ENCODE measurements at places on chromosomes 11 and 22.

DNA sequence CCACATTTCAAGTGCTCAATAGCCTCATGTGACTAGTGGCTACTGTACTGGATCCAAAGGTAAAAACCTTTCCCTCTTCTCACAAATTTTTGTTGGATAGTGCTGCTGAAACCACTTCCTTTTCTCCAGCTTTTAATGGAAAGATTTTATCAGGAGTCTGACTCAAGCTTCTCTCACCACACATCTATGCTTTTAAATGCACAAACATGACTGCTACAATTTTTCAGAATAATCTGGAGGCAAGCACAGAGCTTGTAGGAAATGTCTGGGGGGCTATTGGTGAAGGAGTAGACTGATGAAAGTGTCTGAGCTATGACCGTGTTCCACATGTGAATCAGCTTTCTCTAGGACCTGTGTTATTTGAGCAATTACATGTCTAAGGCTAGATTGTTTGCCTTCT, 101.1 kb upstream of the FAT3 start:
- no peak for DNase-seq

- DNase-seq = no peak
Measured at GRCh38 chr11:79670882-79671281, 230.1 kb upstream of the TENM4 start.

DNA sequence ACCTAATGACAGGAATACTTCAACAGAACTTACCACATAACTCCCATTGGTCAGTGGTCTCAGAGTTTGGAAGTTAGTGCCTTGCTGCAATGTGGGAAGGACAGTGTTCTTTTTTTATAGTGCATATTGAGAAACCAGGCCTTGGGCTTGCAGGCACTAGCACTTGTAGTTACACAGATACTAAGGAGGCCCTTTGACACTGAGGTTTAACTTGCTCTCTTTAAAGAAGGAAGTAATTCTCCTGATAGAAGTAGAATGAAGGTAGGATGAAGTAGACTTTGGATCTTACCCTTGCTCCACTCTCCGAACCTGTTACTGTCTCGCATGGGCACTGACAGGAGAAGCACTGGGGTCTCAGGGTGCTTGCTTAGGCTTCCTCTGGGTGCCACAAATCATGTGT, 31.0 kb upstream of the ST14 start:
- DNase-seq = no peak

DNA sequence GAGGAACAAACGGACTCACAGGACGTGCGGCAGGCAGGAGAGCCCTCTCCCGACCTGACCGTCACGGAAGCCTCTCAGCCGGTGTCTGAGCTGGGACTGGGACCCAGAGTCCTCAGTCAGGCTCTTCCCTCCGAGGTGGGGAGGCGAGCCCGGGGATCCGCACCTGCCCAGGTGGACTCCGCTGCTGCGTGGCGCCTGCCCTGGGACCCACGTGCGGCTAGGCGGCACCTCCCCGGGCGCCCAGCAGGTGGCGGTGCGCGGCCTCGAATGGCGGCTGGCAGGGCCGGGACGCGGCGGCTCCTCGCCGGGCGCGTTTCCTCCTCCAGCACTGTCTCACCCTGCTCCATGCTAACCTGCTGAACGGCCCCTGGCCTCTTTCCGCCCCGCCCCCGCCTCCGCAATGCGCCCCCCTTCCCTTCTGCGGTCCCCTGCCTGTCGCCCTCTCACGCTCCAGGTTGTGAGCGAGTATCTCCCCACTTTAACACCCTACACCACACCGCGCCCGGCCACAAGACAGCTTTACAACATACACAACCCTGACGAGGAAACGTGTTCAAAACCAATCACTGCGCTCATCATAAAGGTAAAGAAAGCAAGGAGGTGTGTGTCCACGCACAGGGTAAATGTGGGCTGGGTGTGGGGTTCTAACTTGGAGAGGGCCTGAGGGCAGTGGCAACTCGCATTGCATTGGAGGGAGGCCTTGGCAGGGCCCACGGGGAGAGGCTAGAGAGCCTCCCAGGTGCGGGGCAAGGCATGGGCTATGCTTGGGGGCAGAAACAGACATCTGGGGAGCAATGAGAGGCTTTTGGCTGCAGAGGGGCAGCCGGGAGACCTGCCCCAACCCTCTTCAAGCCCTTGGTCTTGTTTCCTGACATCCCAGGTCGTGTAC, 25.9 kb upstream of the ATXN10 start:
- DNase-seq = no peak

GRCh38 chr11:58562375-58562800, 13.3 kb downstream of the LPXN start:
- no peak for DNase-seq

GRCh38 chr22:25546242-25546641, 18.2 kb upstream of the GRK3 start:
- DNase-seq = no peak

GRCh38 chr11:28835317-28835716, 727.1 kb downstream of the METTL15 start:
- no peak for DNase-seq

- no peak for DNase-seq
Measured at GRCh38 chr11:19332476-19332875, 91.7 kb upstream of the E2F8 start.

DNA sequence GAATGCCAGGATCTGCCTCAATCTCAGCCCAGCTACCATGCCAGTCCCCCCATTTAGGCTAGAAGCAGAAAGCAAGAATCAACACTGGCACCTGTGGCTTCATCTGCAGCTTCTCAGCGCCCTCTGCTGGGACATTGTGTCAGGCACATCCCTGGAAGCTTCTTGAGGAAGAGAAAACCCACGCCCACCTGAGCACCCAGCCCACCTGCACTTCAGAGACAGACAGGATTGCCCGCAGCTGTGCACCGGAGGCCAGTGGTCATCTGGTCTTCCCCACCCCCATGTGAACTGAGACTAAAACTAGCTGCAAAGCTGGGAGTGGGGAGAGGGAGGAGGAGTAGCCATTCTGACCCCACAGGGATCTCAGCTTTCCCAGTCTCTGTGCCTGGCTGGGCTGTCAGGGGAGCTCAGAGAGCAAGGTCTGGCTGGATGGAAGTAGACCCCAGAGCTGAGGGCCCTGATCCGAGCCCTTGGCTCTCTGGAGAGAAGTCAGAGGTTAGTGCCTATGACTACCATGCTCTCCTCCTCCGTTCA, 66.8 kb downstream of the FEZ1 start:
- peak; percentile 21 for DNase-seq

DNA sequence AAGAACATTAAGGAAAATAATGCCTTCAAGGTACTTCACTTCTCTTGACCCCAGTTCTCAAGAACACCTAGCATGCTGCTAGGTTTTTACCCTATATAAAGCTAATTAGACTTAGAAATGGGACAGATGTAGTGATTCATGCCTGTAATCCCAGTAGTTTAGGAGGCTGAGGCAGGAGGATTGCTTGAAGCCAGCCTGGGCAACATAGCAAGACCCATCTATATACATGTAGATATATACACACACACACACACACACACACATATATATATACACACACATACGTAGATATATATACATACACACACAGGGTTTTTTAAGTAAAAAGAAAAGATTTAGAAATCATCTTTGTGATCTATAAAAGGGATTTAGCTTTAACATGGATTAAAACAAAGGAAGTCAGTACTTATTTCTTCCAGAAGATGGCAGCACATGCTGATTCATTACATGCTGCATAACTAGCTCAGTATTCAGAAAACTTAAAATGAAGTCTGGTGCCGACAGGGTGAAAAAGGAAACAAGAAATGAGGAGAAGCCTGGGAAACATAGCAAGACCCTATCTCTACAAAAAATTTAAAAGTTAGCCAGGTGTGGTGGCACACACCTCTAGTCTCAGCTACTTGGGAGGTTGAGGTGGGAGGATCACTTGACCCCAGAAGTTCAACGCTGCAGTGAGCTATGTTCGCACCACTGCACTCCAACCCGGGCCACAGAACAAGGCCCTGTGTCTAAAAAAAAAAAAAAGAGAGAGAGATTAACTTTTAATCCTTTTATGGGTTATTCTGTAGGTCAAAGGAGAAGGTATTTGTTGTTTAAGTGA, 28.5 kb upstream of the RBX1 start:
- peak; percentile 17 for DNase-seq

DNA sequence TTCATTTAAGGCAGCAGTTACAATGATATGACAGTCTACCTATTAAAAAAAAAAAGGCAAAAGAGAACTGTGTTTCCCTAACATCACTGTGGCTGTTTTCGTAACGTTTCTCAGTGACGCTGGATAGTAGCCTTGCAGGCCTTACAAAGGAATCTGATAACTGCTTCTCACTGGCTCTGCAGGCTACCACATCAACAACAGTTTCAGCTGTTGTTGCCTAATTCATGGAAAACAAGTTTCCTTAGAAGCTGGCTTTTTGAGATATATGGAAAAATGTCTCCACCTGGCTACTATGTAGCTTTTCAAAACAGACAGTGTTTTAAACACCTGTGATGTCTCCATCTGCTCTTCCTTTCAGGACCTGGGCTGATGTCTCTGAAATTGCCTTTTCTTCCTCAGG, 3.8 kb downstream of the OR51V1 start:
- DNase-seq = no peak

- DNase-seq = no peak
Measured at GRCh38 chr11:69205743-69206612, 50.2 kb downstream of the SMIM38 start.

DNA sequence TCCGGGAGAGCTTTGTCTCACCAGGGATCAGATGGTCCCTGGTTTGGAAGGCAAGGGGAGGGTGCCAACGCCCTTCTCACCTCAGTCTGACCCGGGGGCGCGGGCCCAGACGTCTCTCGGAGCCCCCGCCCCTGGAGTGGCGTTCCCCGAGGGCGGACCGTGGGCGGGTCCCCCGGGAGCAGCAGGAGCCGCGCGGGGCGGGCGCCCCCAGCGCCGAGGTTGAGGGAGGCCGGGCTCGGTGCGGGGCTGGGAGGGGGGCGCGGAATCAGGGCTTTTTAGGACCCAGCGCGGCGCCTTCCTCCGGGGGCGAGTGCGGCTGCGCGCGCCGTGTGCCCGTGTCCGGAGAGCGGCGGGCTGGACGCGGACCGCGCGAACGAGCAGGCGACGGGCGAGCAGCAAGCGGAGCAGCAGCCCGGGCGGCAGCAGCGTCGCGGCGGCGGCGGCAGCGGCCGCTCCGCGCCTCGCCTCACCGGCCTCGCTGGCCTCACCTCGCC, at the start of gene KCNC1:
Gene KCNC1 (plus strand): TSS at position 364 of the 494 bp plus-strand sequence. CDS start 1,222 bp downstream, outside the sequence.
- DNase-seq = no peak

GRCh38 chr11:115886422-115886733, 382.2 kb upstream of the CADM1 start:
- DNase-seq = no peak
